ENCODE measurements at places on chromosomes 4 and X.

- DNase-seq: no peak
These were observed 786.2 kb downstream of the RAB28 start for GRCh38 chr4:12697970-12698369.

DNA sequence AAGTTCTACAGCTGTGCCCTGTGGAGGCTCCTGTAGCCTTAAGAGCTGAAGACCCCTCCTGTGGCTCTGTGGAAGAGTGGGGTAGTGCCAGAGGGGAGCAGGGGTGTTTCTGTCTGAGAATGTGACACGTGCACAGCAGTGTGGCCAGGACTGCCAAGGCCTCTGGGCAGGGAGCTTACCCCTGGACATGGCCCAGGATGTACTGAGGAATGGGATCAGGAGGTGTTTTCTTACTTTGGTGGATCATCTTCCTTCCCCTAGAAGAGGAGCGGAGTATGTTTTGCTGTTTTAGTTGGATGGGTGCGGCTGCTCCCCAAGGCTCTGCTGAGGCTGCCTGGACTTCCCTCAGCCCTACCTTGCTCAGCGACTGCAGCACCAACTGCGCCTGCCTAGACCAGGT, 342.6 kb downstream of the ARHGAP10 start:
- DNase-seq: no peak

- no peak for DNase-seq
These were observed 223.8 kb upstream of the PSAPL1 start for GRCh38 chr4:7658341-7659204.

DNA sequence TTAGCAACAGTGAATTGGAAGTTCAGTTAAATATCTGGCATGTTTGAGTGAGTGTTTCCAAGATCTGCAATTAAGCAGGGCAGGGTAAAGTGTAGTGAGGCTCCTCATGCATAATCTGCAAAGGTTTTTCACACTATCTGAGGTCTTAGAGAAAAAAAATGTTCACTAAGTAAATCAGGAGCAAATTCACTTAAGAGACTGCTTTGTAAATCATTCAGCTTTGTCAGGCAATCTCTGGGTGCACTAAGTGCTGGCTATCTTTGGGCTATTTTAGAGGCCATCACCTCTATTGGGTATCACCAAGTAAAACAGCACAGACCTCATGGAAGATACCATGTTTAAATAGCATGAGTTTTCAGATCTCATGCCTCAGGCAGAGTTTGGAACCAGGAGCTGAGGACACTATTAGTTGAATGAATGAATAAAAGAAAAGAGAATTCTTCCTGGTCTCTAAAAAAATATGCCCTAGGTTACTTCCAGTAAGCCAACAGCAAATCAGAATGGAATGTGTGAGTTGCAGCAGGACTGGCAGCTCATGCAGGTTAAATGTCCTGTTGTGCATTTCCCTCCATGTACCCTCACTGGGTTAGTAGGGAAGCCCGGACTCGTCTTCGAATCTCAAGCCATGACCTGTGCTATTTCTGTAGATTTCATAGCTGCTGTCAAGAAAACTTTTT, 195.3 kb downstream of the KCNIP4 start:
- no peak for DNase-seq

DNA sequence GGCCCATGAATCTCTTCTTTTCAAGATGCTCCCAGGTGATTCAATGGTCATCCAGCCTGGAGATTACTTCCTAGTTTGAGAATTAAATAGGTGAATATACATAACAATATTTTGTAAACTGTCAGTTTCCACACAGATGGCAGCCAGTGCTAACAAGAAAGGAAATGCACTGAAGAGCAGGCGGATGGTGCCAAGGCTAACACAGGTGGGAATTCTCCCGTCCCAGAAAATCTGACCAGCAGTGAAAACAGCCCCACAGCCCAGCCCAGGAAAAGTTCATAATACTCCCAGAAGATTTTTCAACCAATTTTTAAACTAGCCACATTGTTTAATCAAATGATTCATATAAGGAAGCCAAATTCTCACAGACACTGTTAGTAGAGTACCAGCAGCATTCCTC, 387.2 kb upstream of the GATB start:
- no peak for DNase-seq

DNA sequence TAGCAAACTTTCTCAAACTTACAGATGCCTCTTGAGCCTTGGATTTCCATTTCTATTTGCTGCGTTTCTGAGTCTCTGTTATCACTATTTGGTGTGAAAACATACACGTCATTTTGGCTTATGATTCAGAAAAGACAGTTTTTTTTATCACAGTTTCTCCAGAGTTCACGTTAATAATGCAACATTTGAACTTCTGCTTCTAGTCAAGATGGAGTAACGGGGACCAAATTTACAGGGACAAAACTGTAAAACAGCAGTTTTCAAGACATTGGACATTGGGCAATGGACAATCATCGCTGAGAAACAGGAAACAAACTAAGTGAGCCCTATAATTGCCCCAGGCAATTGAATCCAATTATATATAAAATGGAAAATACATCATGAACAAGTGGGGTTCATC, 36.2 kb upstream of the TASL start:
- no peak for DNase-seq

- DNase-seq: no peak
These were observed 291.6 kb upstream of the HS3ST1 start for GRCh38 chr4:11720292-11720691.

GRCh38 chr4:74501579-74501978, 56.6 kb downstream of the AREG start:
- DNase-seq: no peak

DNA sequence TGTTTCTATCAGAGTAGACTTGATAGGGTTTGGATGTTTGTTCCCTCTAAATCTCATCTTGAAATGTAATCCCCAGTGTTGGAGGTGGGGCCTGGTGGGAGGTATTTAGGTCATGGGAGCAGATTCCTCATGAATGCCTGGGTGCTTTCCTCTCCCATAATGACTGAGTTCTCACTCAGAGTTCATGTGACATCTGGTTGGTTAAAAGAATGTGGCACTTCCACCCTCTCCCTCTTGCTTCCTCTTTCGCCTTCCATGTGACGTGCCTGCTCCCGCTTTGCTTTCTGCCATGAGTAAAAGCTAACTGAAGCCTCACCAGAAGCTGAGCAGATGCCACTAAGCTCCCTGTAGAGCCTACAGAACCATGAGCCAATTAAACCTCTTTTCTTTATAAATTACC, 47.3 kb upstream of the SRPX start:
- DNase-seq: no peak
